Spinal cord (tissue), 10 donors: ENCODE measurements at places on chromosomes 1 and 21.

DNA sequence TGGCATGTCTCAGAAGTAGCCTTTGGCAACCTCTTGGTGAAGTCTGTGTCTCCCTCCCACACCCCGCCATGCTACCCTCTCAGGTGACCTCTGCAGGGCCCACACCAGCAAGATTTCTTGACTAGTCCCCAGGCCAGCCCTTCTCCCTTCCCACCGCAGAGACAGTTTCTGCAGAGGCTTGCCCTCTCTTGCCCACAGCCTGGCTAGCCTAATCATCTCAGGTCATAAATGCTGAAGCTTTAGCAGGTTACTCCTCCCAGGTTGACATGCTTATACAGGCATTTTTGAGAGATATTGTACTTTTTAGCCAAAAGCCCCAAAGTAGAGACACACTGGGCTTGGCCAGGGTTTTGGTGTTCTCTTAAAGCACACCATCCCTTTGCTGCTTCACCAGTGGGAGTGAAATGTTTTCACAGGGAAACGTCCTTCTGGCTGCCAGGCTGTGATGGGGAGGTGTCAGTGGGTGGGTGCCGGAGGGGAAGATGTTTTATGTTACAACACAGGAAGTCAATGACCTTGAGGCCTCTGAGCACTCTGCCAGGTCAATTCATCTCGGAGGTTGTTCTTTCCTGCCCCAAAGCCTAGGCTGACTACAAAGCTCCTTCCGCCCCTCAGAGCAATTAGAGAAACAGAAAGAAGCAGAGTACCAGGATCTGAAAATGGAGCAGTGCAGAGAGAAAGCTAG, 58.5 kb downstream of the STYXL2 start:
- DNase-seq, result no peak

- DNase-seq, result no peak
Observed at GRCh38 chr1:95119273-95119672, 2.1 kb downstream of the TLCD4 start.

DNA sequence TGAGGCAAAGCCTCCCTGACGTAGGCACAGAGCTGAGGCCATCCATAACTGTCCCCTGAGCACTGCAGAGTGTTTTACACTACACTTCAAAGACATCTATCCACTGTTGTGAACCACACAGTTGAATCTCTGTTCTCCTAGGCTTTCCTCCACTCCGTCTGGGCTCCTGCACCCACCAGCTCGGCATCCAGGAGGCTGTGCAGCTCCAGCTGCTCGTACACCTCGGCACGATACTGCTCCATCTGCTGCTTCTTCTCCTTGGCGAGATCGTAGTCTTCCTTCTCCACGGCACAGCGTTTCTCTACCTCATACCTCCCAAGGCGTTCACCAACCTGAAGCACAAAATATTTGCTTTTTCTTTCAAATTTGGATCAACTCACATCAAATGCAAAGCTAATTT, 18.2 kb downstream of the CEP104 start:
- no peak for DNase-seq

- DNase-seq, result no peak
Observed at GRCh38 chr1:230029244-230029941, 37.6 kb upstream of the GALNT2 start.

DNA sequence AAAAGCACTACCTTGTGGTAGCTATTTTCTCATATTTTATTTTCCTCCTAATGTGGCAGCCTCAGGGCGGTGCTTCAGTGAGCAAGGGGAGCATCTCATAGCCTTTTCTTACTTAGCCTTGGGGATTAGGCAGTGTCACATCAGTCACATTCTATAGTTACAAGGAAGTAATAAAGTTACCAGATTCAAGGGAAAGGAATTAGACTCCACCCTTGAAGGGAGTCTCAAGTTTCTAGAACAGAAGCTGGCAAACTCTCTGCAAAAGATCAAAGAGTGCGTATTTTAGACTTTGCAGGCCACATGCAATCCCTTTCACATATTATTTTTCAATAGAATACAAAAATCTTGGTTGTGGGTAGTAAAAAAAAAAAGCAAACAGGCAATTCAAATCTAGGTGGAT, 350.4 kb downstream of the AMY1C start:
- DNase-seq, result no peak

- no peak for DNase-seq
Observed at GRCh38 chr1:7390604-7391000, 380.5 kb upstream of the VAMP3 start.

DNA sequence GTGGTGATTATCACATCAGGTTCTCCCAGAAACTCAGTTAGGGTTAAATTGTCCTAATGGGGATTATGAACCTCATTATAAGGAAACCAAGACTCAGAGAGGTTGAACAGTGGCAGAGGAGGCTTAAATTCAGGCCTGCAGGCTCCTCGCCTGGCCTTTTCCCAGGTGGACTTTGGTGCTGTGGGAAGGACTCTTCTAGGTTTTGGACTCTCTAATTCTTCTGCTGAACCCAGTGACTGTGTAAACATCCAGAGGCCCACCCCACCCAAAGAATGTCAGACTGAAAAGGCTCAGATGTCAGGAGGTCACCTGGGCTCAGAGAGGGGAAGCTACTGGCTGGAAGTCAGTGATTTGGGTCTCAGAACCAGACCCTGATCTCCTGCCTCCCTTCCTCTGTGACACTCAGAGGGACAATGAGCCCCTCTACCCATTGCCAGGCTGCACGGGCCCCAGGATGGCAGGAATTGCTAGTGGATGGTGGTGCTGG, 2.5 kb downstream of the ZNF362 start:
- DNase-seq, result no peak

- DNase-seq, result no peak
Observed at GRCh38 chr1:192311281-192311680, 5.5 kb upstream of the RGS21 start.

DNA sequence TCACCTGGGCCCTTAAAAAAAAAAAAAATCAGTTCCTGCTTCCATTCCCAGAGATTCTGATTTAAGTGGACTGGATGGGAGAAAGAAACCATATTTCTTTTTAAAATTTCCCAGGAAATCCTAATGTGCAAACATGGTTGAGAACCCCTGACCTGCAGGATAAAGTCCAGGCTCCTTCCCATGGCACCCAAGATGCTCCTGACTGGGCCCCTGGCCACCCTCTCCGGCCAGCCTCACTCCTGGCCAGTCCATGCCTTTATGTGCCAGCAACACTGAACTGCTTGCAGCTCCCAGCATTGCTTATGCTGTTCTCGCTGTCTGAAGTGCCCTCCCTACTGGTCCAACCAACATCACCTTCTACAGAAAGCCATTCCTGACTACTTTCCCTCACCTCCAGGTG, 93.9 kb downstream of the TEX35 start:
- DNase-seq, result no peak

DNA sequence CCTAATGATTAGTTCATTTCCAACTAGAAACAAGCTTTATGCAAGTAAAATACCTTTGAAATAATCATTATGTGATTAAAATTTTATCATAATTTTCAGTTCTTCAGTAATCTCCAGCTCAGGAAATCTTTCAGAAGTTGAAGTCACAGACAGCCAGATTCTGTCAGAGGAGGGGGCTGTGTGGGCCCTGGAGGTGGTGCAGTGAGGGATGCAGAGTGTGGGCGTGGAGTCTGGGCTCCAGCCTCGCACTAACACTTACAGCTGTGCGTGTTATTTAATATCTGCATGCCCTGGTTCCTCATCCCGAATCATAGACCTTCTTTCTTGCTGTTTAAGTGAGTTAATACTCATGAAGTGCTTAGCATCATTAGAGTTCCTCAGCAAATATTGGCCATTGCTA, 23.9 kb downstream of the WDR64 start:
- no peak for DNase-seq
